Jurkat, Clone E6-1 (cell line): ENCODE measurements at places on chromosomes 6 and 20.
A peak's percentile ranks its signal among the peaks of the same experiment; 100 is the strongest.

DNA sequence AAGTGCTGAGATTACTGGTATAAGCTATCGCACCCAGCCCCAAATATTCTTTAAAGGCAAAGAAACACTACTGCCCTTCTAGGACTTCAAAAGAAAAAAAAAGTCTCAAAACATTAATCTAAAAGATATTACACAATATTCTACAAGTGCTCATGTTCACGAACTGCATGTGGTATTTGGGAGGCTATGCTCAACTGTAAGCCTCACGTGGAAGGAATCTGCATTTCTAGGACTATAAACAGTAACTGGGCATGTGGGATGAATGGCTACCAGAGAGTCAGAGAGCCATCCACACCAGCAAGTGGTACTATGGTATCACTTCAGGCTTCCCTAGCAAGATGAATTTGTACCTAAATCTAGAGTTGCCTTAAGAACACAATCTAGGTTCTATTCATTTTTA lies 50.0 kb downstream of the FKBP5 start:
- DNase-seq, result no peak

- DNase-seq, result no peak
Observed at GRCh38 chr20:50821994-50822393, 27.1 kb downstream of the BCAS4 start.

DNA sequence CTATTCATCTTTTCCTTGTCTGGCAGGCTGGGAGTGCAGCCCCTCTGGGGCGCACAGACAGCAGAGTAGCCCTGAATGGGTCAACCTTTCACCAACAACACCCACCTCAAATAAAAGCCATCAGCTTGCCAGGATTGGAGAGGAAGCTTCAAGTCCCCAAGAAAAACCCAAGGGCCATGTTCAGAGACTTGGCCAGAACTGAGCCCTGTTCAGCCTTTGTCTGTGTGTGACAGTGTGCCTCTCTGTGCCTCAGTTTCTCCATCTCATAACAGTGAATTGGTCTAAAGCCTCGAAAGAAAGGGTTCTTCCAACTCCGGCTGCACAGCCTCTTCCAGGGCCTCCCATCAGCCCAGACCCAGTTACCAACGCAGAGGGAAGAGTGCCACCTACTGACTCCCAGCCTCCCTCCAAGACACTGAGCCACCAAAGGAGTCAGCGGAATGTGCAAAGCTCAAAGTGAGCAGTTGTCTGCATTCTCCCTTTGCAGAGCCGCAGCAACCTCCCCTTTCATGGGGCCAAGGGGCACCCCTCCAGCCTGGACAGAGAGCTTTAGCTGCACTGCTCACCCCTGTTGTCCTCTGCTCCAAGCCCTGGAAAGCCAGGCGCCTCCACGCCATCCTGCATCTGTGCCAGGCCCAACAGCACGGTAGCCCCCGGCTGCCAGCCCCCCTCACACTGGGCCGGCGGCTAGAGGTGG lies 82.7 kb upstream of the TOP1 start:
- peak; percentile 64 for DNase-seq

- no peak for DNase-seq
Observed at GRCh38 chr6:138307816-138308730, 69.6 kb upstream of the SMIM28 start.

DNA sequence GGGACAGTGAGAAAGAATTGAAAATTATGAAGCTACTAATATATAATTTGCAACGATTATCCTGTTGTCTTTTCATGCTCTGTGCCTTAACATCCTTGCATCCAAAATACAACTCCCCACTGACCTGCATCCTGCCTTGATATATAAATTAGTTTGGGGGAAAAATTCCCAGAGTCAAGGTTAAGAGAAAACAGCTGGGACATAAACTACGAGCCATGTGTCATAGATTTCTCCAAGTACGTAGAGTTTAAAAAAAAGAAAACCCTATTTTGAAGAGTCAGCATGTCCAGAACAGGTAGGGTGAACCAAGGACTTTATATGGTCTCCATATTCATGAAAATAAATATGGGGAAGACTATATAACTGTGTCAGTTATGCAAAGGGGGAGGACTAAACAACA lies 123.8 kb upstream of the MARCKS start:
- no peak for DNase-seq

GRCh38 chr6:119950681-119951080 lies 601.1 kb upstream of the MAN1A1 start:
- DNase-seq, result no peak

DNA sequence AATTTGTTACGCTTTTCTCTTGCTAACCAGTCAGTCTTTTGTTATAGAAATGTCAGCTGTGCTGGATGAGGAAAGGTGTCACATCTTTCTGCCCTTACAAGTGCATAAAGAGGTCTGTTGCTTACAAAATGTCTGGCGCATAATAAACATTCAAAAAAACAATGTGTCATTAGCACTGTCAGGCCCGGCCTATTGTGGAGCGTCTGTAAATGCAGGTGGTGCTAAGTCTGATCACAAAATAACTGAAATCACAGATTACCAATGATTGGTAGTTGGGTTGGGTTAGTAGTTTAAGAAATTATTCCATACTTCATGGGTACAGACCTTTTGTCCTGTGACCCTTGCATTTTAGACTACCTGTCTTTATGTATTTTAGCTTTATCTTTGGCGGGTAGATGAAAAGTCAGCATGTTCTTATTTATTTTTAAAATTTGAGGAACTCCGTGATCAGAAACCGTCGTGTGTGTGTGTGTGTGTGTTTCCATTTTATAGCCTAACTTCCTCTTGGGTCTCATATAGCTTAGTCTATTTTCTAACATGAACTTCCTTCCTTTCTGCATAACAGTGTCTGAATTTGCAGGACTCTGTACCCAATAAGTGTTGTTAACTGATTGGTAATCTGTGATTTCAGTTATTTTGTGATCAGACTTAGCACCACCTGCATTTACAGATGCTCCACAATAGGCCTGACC lies 88.1 kb upstream of the IFNGR1 start:
- DNase-seq, result no peak

DNA sequence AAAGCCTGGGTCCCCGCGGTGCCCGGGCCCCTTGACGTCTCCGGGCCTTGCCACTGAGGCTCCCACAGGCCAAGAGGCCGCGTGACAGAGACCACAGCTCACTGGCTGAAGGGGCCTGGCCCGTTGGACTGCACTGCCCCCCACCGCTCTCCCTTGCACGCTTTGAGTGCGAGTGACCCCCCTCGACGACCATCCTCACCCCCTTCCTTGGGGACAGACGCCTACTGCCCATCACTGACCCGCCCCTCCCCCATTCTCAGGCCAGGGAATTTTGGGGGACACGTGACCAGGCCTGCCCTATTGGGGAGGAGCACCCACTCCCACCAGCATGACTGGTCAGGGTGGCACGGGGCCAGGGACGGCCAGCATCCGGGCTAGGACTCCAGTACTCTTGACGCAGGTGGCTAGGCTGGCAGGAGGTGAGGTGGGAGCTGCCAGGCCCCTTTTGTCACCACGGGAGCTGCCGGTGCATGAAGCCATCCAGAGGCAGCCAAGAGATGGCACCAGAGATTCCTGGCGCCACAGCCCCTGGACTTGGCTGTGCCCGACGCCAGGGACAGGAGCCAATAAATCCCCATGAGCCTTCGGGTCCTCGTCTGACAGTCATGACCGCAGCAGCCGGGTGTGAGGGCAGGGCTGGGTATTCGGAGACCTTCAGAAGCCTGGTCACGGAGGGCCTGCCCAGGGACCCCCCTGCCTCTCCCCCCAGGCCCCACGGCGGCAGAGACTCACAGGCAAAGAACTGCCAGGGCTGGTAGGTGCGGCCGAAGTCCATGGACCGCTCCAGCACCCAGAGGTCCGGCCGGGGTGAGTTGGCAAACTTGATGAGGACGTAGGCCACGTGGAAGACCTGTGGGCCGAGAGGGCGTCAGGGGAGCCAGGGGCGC lies 14.5 kb downstream of the LAMA5 start:
- DNase-seq, result no peak

GRCh38 chr6:141451181-141451510 lies 681.6 kb upstream of the GJE1 start:
- no peak for DNase-seq

GRCh38 chr6:131754715-131755567 lies 44.1 kb upstream of the CTAGE9 start:
- no peak for DNase-seq

DNA sequence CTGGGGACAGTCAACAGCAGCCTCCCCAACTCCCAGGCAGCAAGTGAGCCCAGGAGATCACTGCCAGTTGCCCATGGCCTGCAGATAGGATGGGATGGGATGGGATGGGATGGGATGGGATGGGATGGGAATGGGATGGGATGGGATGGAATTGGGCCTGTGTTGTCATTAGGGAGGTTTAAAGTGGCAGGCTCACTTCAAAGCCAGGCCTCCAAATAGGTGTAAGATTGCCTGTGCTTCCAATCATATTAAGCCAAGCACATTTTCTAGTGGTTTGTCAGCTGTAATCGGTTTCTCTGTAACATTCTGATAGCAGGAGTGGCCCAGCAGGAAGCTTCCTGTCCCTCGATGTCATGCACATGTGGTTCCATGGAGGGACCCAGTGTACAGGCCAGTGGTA lies 82.7 kb upstream of the NXT1 start:
- no peak for DNase-seq
